Naive B cell (primary cell): ENCODE measurements at places on chromosomes 7 and 10. TPM values are rescaled to one million over a fixed set of nuclear protein-coding genes. Genes with fewer than 3 reads are reported as not detected.

The MEOX2 gene
- not detected for polyA plus RNA-seq

GRCh38 chr10:113517165-113517900, 35.5 kb upstream of the HABP2 start:
- H3K36me3 ChIP-seq, result no peaks in the 10 kb centered on the region
- no peak for DNase-seq
- no peaks in the 10 kb centered on the region for H3K4me1 ChIP-seq
- H3K27me3 ChIP-seq, result peaks cover 12% of the 10 kb centered on the region
- no peak overlapping the region for H3K4me3 ChIP-seq
- no peak overlapping the region for H3K27ac ChIP-seq

GRCh38 chr7:119886007-119886406, 387.0 kb upstream of the KCND2 start:
- no peak overlapping the region for H3K4me3 ChIP-seq
- H3K27me3 ChIP-seq, result no peaks in the 10 kb centered on the region
- H3K27ac ChIP-seq, result no peak overlapping the region
- H3K4me1 ChIP-seq, result no peaks in the 10 kb centered on the region
- no peaks in the 10 kb centered on the region for H3K36me3 ChIP-seq
- DNase-seq, result no peak

DNA sequence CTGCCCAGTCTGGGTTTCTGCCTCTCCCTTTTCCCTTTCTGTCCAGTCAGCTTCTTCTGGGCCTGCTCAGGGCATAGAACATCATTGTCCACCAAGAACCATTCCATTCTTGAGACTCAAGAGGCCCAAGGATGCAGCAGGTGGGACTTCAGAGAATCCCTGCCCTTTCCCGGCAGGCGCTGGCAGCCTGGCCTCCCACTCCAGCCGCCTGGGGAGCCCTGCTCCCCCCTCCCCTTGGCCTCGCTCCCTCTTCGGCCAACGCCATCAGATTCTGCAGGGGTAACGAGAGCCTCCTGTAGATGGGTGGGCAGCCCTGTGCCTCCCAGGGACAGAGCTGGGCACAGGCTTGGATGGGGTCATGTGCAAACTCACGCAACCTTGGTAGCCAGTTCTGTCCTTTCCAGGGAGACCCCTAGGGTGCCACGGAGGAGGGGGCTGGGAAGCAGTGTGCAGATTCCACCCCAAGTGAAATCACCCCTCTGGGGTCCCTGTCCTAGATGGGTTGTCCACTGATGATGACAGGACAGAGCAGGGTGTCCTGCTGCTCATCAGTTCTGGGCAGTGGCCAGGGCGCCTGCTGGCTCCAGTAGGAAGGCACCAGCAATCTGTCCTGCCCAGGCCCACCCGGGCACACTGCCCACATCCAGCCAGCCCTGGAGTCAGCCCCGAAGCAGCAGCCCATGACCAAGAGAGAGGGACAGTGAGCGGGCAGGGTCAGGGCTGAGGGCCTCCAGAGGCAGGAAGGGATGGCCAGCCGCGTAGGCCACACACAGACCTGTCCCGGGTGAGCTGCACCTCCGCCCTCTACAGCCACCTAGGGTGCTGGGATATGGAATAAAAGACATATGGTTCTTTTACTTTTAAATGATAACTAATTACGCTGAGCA, 47.7 kb downstream of the RASGEF1A start:
- H3K36me3 ChIP-seq, result no peaks in the 10 kb centered on the region
- H3K4me1 ChIP-seq, result no peaks in the 10 kb centered on the region
- no peak overlapping the region for H3K27ac ChIP-seq
- DNase-seq, result no peak
- no peak overlapping the region for H3K4me3 ChIP-seq

- no peak overlapping the region for H3K27ac ChIP-seq
- H3K4me1 ChIP-seq, result no peaks in the 10 kb centered on the region
- H3K27me3 ChIP-seq, result peaks cover 16% of the 10 kb centered on the region
- H3K4me3 ChIP-seq, result no peak overlapping the region
- H3K36me3 ChIP-seq, result no peaks in the 10 kb centered on the region
Measured at GRCh38 chr10:28644647-28645046, 32.7 kb upstream of the BAMBI start.

The NOBOX gene
- polyA plus RNA-seq, result not detected

DNA sequence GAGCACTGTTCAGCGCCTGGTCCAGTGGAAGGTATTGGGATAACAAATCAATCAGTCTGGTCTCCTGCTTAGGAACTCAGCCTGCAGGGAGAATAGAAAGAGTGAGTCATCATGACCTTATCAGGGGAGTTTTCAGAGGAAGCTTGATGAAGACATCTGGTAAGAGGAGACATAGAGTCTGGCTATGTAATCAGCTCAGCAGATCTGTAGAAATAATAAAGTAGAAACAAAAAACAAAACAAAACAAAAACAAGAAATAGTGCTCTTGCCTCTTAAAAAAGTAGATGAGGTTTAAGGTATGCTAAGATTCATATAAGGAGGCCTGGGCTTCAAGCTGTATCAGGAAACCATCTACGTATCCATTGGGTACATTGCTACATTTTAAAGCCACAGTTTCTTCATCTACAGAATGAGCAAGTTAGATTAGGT, 14.4 kb downstream of the TAS2R41 start:
- H3K4me1 ChIP-seq, result no peaks in the 10 kb centered on the region
- H3K27ac ChIP-seq, result no peak overlapping the region

The GDF10 gene
- polyA plus RNA-seq, result not detected
